Activated CD4-positive, alpha-beta T cell treated with anti-CD3 and anti-CD28 coated beads, Interleukin-2, amount 50 U/mL, for 16 hours (primary cell): ENCODE measurements at places on chromosomes 6 and 20.

DNA sequence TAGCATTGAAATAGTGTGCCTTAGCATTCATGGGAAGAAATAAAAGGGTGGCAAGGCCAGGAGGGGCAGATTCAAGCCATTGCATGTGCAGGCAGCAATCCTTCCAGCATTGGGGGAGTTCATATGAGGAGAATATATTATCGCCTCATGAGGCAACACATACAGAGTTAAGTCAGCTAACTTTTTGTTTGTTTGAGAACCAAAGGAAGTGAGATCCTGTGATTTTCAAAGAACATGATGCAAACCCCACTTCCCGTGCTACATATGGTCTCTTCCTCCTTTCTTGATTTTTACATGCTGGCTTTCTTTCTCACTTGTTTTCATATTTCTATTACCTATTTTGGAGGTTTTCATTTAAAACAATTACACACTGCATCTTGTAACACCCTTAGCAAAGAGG is 579.7 kb upstream of the ARID1B start:
- peak; percentile 38 for DNase-seq

- DNase-seq = no peak
Observed at GRCh38 chr6:23145781-23146180, 576.4 kb downstream of the HDGFL1 start.

GRCh38 chr6:98586163-98586562 is 248.2 kb upstream of the POU3F2 start:
- DNase-seq = no peak

- no peak for DNase-seq
Observed at GRCh38 chr20:15942130-15942529, 631.1 kb downstream of the KIF16B start.

DNA sequence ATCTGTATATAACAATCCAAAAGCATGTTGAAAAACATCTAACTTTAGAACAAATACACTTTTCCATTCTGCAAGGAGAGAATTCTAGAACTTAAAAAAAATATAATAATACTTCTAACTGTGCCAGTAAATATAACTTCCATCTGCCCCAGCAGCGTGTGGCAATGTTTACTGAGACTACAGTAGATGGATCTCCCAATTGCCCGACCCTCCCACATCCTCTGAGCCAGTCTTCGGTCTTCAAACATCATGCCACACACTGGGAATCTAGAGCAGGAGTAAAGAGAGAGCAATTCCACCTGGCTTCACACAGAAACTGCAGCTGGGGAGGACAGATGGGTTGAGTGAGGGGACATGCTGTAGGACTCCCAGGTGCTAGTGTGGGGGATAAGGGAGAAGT is 121.3 kb upstream of the NHSL1 start:
- DNase-seq = no peak

DNA sequence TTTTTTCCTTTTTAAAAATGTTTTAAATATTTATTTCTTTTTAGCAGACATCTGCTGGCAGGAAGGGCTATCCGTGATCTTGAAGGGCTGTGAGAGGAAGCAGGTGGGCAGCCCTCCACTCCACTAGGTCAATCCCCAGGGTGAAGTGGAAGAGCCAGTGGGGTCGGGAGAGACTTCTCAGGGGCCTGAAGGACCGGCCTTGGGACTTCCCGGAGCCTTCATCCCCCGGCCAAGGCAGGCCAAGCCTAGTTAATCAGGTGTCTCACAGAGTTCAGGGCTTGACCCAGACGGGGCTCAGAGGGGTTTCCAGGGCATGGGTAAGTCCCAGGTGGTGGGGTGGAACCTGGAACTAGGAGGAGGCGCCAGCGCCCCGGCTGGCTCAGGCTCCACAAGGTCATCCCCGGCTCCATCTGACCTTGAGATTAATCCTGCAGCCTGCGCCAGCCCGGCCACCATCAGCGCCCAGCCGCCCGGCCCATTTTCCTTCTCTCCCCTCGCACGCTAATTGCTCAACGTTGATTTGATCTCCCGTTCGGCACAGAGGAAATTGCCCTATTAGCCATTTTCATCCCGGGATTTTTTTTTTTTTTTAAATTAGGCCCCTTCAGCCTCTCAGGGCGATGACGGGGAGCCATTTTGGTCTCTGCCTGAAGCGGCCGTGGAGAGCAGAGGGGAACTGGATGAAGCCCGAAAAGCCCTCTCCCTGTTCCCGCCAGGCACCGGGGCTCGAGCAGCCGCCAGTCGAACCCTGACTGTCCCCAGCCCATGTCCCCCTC is 44.4 kb downstream of the MDFI start:
- no peak for DNase-seq

DNA sequence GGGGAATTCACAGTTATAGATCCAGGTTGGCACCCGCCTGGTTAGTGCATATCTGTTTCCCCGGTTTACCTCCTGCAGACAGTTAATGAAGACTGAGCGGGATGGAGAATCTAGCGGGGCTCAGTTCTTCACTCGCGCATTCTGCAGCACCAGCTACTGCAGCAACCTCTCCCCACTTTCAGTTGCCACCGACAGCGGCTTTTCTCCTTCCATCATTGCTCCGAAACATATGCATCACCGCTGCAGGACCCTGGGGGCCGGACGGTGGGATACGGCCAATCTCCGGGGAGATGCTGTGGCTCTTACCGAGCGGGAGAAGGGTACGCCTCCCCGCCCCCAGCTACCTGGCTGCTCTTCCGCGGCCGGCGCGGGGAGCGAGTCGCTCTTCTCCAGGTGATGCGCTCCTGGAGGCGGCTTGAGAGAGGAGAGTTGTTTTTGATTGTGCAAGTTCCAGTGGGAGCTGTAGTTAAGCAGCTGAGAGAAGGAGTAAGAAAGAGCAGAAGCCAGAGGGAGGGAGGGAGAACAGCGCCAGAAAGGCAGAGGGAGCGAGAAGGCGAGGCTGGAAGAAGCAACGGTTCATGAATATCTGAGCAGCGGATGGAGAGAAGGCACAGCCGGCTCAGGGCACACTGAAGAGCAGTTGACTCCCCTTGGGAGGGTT is at the start of gene SGK1:
TSS of gene SGK1 (minus strand) at position 642 of the 661 bp plus-strand sequence. CDS start 652 bp downstream, outside the sequence.
- peak; percentile 10 for DNase-seq

- no peak for DNase-seq
Observed at GRCh38 chr6:130116273-130116672, 97.9 kb downstream of the L3MBTL3 start.

DNA sequence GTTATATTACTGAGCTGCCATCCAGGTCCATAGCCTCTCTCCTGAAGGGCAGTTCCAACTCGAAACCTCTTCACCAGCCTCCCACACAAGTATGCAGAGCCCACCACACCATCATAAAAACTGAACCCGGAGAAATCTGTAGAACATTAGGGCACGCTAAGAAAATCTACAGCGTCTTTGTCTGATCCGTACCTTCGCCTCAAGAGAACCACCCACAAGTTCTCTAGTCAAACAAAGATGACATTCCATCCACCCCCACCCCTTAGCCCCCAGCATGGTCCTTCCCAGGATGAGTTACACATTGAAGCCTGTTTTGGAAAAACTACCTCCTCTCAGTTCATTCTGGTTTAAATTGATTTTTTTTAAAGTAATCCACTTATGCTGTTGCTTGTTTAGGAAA is 219.7 kb downstream of the ZMYND8 start:
- no peak for DNase-seq

DNA sequence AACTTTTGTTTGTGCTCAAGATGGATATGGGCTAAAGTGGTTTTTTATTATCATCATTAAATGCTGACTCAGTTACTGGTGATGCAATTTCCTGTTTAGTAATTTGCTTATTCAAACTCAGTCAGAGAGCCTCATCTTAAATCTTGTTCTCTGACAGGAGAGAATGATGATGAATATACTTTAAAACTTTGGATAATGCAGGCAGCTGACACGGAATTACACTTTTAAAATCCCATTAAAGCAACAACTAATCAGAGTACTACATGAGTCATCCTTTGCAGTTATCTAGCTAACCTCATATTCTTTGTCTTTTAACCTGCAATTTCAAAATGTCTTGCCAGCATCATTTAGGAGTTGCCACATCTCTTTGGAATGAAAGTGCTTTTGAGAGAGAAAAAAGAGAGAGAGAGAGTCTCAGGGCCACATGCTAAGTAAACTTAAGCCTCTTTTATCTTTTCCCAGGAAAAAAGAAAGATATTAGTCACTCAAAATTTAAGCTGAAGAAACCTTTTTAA is 9.2 kb upstream of the C6orf141 start:
- DNase-seq = no peak

GRCh38 chr6:43680308-43681200 is 7.0 kb downstream of the MRPS18A start:
- DNase-seq = no peak

GRCh38 chr6:127956260-127956888 is 55.5 kb upstream of the THEMIS start:
- no peak for DNase-seq

- DNase-seq = no peak
Observed at GRCh38 chr20:63285636-63286615, 7.1 kb upstream of the COL20A1 start.

- peak; percentile 56 for DNase-seq
Observed at GRCh38 chr20:35314816-35315631, 22.8 kb upstream of the FAM83C start.

DNA sequence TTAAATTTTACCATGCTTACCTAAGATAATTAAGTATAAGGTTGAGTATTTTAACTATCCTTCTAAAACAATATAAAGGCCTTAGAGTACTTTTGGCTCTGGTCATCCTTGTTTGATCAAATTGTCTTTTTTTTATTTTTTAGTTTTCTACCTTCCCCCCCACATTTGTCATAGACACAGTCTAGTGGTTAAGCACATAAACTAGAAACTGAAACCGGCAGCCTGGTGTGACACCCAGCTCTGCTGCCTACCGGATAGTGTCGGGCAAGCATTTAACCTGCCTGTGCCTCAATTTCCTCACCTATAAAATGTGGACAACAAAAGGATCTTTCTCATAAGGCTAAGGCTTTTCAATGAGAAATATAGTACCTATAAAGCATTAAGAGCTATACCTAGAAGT is 21.6 kb upstream of the TULP4 start:
- DNase-seq = peak; percentile 84

- no peak for DNase-seq
Observed at GRCh38 chr6:53103993-53104675, 38.9 kb downstream of the FBXO9 start.

DNA sequence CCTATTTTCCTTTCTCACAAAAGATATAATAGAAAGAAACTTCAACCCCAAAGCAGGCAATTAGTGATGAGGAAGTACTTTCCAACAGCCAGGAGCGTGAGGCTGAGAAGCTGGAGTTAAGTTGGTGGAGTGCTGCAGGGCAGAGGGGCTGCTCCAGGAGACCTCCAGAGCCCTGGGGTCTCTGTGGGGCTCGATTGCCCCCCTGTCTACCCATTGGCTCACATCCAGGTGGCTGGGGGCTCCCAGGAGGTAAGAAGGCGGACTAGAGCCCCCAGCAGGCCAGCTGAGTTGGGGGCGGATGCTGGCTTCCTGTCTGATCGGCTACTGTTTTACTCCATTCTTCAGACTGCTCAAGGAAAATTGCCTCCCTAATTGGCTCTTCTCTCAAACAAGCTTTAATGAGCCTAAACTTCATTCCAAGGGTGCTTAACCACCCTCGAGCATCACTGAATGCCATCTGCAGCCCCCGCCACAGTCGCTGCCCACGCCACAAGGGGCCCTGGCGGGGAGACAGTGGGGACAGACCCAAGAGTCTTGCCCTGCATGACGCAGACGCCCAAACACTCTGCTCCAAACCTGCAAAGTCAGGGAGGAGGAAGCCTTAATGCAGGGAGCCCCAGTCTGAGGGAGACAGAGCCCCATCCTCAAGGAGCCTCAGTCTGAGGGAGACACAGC is 78.6 kb downstream of the MDGA1 start:
- no peak for DNase-seq

GRCh38 chr6:13439644-13440043 is 47.8 kb downstream of the GFOD1 start:
- no peak for DNase-seq

- DNase-seq = no peak
Observed at GRCh38 chr6:163741342-163741741, 326.8 kb downstream of the QKI start.

- no peak for DNase-seq
Observed at GRCh38 chr6:13924146-13924948, 405 bp upstream of the RNF182 start.

DNA sequence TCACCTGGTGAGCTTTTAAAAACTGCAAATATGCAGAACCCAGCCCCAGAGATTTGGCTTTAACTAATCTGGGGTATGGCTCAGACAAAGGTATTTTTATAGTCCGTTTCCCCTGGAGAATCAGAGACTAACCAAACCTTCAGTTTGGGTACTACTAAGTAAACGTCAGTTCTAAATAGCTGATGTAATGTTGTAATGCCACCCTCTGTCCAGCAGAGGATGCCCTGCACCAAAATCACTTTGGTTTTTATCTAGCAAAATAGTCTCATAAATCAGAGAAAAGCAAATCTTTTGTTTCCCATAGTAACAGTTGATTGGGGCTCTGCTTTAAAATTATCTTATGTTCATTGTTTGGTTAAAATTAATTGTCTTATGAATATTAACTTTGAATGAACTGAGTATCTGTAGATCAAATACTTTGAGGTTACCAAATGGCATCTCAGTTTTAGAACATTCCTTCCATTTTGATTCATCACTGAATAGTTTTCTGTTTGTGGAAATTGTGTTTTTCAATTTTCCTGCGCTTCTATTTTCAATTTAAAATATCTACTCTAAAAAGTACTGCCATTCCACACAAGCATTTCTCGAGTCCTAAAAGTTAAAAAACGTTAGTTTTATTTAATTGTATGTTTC is 278.3 kb upstream of the PLCB4 start:
- DNase-seq = peak; percentile 42

GRCh38 chr6:46972531-46972930 is 50.8 kb upstream of the ADGRF5 start:
- DNase-seq = no peak
